H1 (cell line): ENCODE measurements at places on chromosomes 1 and 21. TPM values are rescaled to one million over a fixed set of nuclear protein-coding genes. Genes with fewer than 3 reads are reported as not detected.

The KLF17 gene
- polyA plus RNA-seq: not detected in 2 replicates

The FAM151A gene
- polyA plus RNA-seq: 0.08 TPM in 1 of 2 replicates, not detected in the other

The AGBL4 gene
- 0.25 and 0.45 TPM in 2 replicates for polyA plus RNA-seq

The IL12RB2 gene
- 0.71 and 1.4 TPM in 2 replicates for polyA plus RNA-seq

The OR2G6 gene
- not detected in 2 replicates for polyA plus RNA-seq

The TSACC gene
- polyA plus RNA-seq: 3.3 and 5.0 TPM in 2 replicates

The TRIM58 gene
- not detected in 2 replicates for polyA plus RNA-seq

The S100A4 gene
- 43.3 and 85.4 TPM in 2 replicates for polyA plus RNA-seq

The IFFO2 gene
- 6.6 and 13.7 TPM in 2 replicates for polyA plus RNA-seq

The PARS2 gene
- polyA plus RNA-seq: 8.9 and 11.8 TPM in 2 replicates

The RGS16 gene
- polyA plus RNA-seq: 5.7 and 7.7 TPM in 2 replicates

The TMCC2 gene
- polyA plus RNA-seq: 6.8 and 9.7 TPM in 2 replicates

The AMPD1 gene
- not detected in 2 replicates for polyA plus RNA-seq

The FCRLB gene
- polyA plus RNA-seq: 0.13 and 0.14 TPM in 2 replicates

The ASCL5 gene
- 0.29 and 0.31 TPM in 2 replicates for polyA plus RNA-seq

The OR2L8 gene
- not detected in 2 replicates for polyA plus RNA-seq

The SNX27 gene
- 15.6 and 23.4 TPM in 2 replicates for polyA plus RNA-seq

The FAM177B gene
- 0.06 and 0.11 TPM in 2 replicates for polyA plus RNA-seq

The GPR25 gene
- polyA plus RNA-seq: not detected in 2 replicates

The TMEM125 gene
- 46.7 and 54.2 TPM in 2 replicates for polyA plus RNA-seq

The LCE1C gene
- polyA plus RNA-seq: not detected in 2 replicates

The CFH gene
- polyA plus RNA-seq: not detected in 2 replicates

The TEKT2 gene
- 1.7 and 2.6 TPM in 2 replicates for polyA plus RNA-seq

The SLC25A34 gene
- 0.62 and 0.75 TPM in 2 replicates for polyA plus RNA-seq
